ENCODE measurements at places on chromosomes 6 and 20.
A peak's percentile ranks its signal among the peaks of the same experiment; 100 is the strongest.

GRCh38 chr6:146410851-146411595 lies 132.6 kb upstream of the RAB32 start:
- no peak for DNase-seq

DNA sequence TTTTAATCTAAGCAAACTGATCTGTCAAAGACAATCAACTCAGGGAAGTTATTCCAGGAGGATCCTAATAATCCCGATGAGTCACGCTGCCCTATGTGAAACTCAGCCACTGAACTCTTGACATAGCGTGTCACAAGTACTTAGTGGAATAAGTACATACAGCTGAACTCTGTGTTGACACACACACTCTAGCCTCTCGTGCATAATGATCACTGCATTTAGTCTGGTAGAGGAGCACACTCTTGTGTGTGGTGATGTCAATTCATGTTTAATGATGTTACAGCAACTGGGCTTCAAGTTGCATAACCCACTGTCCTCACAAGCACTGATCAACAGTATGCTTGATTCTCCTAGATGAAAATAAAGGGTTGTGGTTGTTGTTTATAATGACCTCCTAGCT lies 148.3 kb downstream of the HACE1 start:
- DNase-seq: no peak

DNA sequence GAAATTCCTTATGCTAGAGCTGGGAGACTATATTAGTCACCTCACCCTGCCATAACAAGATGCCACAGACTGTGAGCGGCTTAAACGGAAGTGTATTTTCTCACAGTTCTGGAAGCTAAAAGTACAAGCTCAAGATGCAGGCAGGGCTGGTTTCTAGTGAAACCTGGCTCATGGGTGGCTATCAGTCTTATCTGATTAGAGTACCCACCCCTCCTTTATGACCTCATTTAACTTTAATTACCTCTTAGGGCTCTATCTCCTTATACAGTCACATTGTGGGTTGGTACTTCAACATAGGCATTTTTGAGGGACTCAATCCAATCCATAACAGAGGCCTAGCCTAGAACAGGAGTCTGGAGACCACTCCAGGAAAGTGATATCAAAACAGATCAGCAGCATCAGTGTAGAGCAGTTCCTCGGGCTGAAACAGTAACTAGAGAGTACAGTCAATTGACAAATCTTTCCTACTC lies 2.3 kb upstream of the SNRNP48 start:
- no peak for DNase-seq

DNA sequence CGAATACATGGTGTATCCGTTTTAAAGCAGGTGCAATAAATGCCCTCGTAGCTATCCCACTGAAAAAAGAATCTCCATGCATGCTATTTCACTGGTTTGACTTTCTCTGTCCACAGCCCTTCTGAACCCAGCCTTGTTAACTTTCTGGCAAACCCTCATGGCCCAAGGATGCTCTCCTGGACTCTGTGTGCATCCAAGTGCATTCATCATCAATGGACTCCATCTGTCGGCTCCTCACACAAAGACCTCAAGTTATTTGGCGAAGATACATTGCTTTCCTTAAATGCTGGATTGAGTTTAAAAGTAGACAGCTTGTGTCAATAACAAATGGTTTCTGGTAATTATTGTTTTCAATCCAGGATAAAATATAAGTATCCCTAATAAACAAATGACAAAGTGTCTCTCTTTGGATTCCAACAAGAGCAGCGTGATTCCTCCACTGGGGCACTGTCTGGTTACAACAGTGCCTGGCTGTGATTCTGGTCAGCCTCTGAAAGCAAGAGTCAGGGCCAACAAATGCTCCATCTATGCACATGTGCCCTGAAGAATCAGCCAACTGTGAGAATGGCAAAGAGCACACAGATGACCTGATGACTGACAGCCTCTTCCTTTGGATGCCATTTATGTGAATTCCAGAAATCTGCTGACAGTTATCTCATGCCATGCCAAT lies 55.7 kb downstream of the FYN start:
- no peak for DNase-seq

GRCh38 chr20:51860111-51860882 lies 58.0 kb upstream of the SALL4 start:
- no peak for DNase-seq

DNA sequence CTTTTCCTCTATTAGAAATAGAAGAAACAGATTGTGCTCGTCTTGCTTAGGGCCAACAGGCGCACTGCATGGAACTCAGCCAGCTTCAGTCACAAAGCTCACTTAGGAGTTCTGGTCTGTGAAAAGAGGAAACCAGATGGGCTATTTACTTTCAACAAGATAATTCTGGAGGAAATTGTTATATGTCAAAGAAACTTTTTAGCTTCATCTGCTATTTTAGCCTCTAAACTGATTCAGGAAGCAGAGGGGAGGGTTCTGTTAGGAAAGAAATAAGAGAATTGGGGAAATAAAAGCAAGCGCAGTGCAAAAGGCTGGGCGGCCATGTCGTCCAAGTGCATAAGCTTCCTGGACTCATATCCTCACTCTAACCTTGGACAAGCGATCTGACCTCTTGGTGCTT lies 21.3 kb downstream of the PRKN start:
- no peak for DNase-seq

DNA sequence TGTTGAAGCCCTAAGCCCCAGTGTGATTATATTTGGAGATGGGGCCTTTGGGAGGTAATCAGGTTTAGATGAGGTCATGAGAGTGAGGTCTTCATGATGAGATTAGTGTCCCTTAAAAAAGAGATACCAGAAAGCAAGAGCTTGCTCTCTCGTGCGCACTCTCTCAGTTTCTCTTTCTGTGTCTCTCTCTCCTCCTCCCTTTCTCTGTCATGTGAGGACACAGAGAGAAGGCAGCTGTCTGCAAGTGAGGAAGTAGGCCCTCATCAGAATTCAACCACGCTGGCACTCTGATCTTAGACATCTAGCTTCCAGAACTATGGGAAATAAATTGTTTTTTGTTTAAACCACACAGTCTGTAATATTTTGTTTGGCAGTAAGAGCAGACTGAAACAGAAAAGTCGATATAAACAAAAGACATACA lies 180.5 kb downstream of the IBTK start:
- no peak for DNase-seq

GRCh38 chr20:6075428-6076219 lies 21.8 kb upstream of the LRRN4 start:
- no peak for DNase-seq

GRCh38 chr6:5260111-5260620 lies 584 bp downstream of the LYRM4 start:
- peak; percentile 60 for DNase-seq

- DNase-seq: no peak
Observed at GRCh38 chr6:152218887-152219286, 411.4 kb downstream of the ESR1 start.

- no peak for DNase-seq
Observed at GRCh38 chr6:37454420-37455140, 21.6 kb downstream of the CMTR1 start.

DNA sequence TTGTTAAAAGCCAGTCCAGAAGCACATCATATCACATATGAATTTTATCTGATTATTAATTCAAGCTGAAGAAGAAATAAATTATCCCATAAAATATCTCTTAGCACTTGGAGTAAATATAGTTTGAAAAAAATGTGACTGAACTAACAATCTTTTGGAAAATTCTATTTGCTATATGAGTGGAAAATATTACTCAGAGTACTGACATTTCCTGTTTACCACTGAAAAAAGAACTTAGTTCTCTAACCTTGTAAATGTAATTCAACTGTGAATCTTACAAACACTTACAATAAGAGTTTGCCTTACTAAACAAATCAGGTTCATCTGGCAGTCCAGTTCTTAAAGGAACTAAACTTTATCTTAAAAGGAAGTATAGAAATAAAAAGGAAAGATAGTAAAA lies 44.2 kb downstream of the MOXD1 start:
- DNase-seq: no peak

DNA sequence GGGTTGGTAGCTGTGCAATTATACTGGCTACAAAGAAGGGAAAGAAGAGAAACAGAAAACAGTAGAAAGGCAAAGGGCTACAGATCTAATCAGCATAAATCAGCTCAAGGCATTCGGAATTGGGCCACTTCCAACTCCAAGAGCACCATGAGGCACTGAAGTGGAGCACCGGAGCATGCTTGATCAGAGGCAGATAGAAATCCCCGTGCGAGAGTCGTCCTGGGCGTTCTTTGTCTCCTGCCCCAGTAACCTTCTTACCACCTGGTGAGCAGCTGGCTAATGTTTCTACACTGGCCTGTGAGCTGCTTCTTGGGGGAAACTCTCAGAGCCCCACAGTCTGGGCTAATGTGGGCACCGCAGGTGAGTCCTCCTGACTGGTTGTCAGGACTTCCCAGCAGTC lies 16.7 kb downstream of the NEDD9 start:
- DNase-seq: no peak

Data from activated naive CD4-positive, alpha-beta T cell (primary cell).